ENCODE measurements at places on chromosomes 5 and 9.

DNA sequence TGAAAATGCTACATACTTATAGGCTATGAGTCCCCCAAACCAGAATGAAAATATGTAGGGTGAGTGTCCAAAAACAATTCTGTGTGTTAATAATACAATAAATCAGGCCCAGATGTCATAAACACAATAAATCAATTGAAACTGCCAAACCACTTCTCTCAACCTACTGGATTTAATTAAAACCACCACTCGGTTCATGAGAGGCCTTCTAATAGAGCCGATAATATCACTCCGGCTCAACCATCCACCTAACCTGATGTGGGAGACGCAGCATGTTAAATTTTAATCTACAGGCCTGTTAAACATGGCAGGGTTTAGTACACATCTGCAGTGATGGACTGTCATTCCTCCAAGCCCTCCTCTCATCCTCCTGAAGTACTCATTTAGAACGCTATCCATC lies 734.5 kb upstream of the ZNF608 start:
- no peak for DNase-seq

- no peak for DNase-seq
Measured at GRCh38 chr5:137078171-137078665, 420.9 kb downstream of the SPOCK1 start.

DNA sequence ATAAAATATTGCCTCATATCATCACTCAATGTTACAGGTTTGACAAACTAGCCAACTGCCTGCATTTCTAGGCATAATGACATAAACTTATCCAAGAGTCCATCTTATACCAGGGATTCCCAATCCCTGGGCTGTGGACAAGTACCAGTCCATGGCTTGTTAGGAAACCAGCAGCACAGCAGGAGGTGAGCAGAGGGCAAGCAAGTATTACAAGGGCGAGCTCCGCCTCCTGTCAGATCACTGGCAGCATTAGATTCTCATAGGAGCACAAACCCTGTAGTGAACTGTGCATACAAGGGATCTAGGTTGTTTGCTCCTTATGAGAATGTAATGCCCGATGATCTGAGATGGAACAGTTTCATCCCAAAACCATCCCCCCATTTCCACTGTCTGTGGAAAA lies 144.9 kb downstream of the PRKACG start:
- no peak for DNase-seq

DNA sequence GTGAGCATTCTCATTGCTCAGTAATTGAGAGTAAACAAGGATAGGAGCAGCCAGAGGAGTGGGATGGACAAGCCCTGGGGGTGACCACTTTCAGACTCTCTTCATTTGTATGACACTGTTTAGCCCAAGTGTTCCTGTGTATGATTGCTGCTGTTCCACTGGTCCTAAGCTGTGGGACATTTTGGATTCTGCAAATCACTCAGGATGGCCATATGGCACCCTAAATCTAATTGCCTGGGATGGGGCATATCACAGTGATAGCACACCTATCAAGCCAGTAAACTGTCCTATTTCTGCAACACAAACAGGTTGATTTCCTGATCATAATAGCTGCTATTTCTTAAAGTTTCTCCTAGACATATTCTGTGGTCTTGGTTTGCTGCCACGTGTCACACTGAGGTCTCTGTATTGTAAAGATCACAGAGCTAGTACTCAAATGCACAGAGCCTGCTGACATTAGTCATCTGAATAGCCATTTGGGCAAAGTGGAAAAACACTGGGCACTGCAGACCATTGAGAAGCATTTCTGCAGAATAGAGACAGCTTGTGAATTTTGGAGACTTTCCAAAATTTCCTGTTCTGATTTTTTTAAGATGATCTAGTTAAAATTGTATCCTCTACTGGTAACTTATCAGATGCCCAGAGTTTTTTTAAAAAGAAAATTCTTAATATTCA lies 320.2 kb downstream of the RFX3 start:
- no peak for DNase-seq

DNA sequence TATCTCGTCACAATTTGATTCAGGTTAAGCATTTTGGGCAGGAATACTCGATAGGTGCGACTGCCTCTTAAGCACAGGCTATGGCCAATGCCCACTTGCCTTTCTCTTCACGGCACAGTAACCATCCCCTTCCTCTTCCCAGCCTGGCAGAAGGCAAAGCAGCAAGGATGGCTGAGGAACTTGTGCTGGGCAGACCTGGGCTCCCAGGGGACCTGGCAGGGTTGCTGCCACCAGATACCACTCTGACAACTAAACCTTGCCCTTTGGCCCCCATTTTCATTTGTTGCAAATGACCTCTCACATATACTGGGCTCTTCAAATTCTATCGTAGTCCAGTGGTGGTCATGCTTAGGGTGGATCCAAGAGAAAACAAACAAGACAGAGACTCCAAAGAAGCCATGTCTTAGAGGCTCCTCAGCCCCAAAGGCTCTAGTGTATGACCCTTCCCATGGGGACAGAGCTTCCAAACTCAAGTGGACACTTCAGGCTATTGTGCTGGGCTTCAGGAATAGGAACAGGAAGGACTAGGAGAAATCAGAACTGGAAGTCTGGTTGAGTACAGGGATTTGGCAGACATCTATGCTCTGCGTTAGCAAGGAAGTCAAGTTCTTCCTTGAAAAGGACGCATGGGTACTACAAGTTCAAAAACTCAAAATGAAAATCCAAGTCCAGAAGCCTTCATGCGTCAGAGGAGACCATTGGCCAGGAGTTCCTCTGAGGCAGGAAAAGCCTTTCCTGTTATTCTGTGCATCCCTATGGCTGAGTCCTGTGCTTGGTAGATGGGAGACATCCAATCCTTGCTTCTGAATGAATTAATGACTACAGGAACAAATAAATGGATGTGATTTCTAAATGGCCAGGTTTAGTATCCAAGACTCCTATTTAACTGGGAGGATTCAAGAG lies 64.6 kb upstream of the PLPP1 start:
- DNase-seq: peak; percentile 83

DNA sequence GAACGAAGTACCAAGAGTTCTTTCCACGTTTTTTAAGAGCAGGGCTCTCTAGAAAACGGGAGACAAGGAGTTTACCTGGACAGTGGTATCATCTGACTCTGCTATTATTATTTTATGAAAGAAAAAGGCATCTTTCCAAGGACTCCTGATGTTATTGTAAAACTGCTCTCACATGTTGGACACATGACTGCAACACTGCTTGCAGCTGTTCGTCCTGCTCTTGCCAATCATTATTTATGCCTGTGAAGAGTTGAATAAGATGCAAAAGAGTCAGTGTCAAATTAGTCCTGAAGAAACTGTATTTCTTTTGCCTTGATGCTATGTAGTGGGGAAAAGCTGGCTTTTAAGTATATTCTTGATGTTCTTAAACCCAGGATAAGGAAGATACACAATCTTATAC lies 284.5 kb upstream of the PTGER4 start:
- no peak for DNase-seq

GRCh38 chr5:100469767-100470166 lies 65.4 kb upstream of the FAM174A start:
- no peak for DNase-seq

DNA sequence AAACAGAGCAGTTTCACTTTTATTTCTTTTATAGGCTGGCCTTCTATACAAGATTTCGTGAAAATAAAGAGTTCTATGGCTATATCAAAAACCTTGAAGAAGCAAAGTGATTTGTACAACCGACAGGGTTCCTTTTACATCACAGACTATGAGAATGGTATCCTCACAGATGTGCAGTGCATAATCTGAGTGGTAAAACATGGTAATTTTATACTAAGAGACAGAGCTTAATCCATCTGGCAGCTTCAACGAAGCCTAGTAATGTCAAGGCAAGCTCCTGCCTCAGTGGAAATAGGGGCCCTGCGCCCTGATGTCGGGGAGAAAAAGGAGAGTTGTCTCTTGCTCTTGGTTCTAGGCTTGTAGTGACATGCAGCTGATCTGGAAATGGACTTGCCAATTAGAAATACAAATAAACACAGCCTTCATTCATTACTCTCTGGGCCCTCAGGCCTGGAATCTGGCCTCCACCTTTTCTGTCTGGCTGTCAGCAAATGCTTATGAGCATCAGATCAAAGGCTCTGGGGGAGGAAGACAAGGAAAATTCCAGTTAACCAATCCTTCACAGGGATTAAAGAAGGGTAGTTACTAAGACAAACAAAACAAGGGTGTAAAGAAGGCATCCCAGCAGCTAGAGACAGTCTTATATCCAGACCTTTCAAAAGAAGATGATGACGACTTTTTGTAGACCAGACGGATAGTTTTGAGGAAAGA lies 33.6 kb upstream of the TRIM32 start:
- DNase-seq: no peak

DNA sequence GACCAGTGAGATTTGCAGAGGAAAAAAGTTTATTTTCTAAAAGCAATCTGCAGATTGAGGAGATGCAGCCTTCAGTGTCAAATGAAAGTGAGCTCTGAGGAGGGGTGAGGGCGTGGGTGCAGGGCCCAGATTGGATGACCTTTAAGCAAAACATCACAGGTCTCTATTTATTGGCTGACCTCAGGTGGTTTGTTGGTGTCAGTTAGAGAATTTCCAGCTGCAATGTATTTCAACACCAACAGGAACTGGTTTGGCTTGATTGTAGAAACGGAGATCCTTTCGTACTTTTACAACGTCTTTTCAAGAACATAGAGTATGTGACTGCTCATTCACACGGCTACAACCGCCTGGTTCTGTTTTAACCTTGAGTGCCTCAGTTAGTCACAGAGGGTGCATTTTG lies 1069.1 kb downstream of the EFNA5 start:
- DNase-seq: no peak

DNA sequence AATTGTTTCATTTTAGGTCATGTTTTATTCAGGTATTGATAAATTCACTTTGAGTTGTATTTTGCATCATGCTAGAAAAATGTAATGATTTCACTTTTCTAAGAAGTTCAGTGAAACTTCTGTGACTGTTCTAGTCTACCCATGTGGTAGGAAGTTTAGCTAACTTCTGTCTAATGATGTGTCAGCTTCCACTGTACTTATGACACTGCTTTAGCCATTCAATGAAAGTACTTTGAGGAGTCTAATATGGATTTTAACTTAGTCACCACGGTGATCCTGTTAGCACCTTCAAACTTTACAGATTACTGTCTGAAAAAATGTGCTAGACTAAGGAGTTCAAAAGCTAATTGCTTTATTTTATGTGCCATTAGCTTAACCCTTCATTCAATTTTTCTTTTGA lies 1510.5 kb upstream of the CDH9 start:
- no peak for DNase-seq

DNA sequence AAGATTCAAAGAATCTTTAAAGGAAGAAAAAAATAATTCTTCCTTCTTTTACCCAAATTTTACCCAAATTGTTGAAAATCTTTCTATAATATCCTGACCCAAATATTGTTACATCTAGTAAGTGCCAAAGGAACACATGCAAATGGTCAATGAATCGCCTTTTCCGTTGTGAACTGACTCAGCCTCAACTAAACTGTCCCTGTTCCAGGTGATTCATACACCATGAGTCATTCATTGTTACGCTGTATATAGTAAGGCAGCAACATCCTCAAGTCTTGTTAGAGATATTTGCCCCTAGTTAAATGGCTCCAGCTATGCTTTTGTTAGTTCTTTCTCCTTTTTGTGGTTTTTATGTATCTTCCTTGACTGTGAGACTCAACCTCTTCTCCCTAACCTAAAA lies 9.7 kb downstream of the PTGER4 start:
- peak; percentile 91 for DNase-seq

DNA sequence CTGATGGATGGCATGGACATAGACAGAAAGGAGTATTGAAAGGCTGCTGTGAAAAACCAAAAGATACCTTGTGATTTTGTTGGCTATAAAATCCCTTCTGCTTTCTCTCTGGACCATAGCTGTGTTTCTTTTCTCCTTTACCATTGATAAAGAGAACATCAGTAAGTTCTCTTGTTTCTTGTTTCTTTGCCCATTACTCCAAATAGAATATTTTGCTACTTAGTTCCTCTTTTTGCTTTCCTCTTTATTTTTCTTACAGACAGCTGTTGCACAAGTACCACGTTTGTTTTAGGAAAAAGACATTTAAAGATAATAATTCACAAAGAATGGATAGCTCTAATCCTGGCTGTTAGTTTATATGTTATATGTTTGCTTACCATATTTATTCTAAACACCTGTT lies 1129.2 kb downstream of the DTWD2 start:
- DNase-seq: no peak

GRCh38 chr5:149317281-149318048 lies 27.8 kb upstream of the GRPEL2 start:
- no peak for DNase-seq

GRCh38 chr5:135008981-135009735 lies 24.9 kb downstream of the PITX1 start:
- no peak for DNase-seq

GRCh38 chr9:80163889-80164288 lies 592.1 kb downstream of the TLE4 start:
- DNase-seq: no peak

DNA sequence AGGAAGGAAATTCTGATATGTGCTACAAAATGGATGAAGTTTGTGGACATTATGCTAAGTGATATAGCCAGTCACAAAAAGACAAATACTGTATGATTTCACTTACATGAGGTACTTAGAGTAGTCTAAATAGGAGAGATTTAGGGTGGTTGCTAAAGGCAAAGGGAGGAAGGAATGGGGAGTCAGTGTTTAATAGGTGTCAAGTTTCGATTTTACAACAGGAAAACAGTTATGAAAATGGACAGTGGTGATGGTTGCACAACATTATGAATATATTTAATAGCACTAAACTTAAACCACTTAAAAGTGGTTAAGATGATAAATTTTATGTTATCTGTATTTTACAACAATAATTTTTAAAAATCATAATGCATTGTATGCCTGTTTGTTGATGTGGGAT lies 40.4 kb upstream of the ECM2 start:
- DNase-seq: no peak

- peak; percentile 7 for DNase-seq
Measured at GRCh38 chr5:100777680-100778300, 125.3 kb downstream of the ST8SIA4 start.

DNA sequence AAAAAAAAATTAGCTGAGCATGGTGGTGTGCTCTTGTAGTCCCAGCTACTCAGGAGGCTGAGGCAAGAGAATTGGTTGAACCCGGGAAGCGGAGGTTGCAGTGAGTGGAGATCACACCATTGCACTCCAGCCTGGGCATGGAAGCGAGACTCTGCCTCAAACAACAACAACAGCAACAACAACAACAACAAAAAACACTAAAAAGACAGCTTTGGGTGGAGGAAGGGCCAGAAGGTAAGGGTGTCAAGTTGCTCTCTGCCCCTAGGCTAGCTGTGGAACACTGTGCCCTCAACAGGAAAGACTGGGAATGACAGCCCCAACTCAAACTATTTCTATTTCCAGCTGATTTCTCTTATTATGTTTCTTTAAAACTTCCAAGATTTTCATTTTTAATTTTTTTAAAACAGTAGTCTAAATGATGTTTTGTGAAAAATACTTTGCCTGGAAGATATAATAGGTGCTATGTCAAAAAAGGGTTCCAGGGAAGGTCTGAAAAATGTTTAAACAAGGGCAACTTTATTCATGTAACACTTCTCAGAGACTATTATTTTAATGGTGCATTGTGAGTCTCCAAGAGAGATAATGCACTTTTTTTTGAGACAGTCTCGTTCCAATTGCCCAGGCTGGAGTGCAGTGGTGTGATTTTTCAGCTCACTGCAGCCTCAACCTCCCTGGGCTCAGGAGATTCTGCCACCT lies 29.9 kb downstream of the CLINT1 start:
- DNase-seq: no peak

GRCh38 chr5:103669615-103670014 lies 107.0 kb upstream of the NUDT12 start:
- no peak for DNase-seq

All from dermis microvascular lymphatic vessel endothelial cell (primary cell).